ENCODE measurements at places on chromosomes 7 and 10. TPM values are rescaled to one million over a fixed set of nuclear protein-coding genes. Genes with fewer than 3 reads are reported as not detected.

GNAT3 gene
- not detected for total RNA-seq

ITPRID1 gene
- total RNA-seq: 0.52 TPM

SLC16A12 gene
- total RNA-seq: 1.6 TPM

SPOCK2 gene
- total RNA-seq: 2.6 TPM

NCF1 gene
- 1.6 TPM for total RNA-seq

MYO1G gene
- total RNA-seq: 1.6 TPM

EPHB4 gene
- total RNA-seq: 72.5 TPM

ERVW-1 gene
- total RNA-seq: not detected

MICALL2 gene
- total RNA-seq: 3.1 TPM

FBXL13 gene
- 3.7 TPM for total RNA-seq

SLC18A3 gene
- total RNA-seq: not detected

STEAP1 gene
- total RNA-seq: 5.7 TPM

SLC26A5 gene
- not detected for total RNA-seq

USP54 gene
- 20.4 TPM for total RNA-seq

CALML5 gene
- not detected for total RNA-seq

MCM10 gene
- 4.2 TPM for total RNA-seq

GIMAP4 gene
- 25.6 TPM for total RNA-seq

GCK gene
- total RNA-seq: 2.1 TPM

VPS37D gene
- 3.1 TPM for total RNA-seq

VSTM4 gene
- 40.7 TPM for total RNA-seq

OR2A7 gene
- total RNA-seq: not detected

PPIF gene
- total RNA-seq: 9.9 TPM

AS3MT gene
- total RNA-seq: 6.8 TPM

GTPBP4 gene
- total RNA-seq: 14.1 TPM

GIMAP2 gene
- 9.4 TPM for total RNA-seq

ZNF727 gene
- under 0.01 TPM for total RNA-seq

PLXDC2 gene
- 23.0 TPM for total RNA-seq

HSPA12A gene
- 8.4 TPM for total RNA-seq

ELOVL3 gene
- total RNA-seq: not detected

GPR26 gene
- not detected for total RNA-seq

C7orf33 gene
- not detected for total RNA-seq

C10orf143 gene
- not detected for total RNA-seq

CFAP69 gene
- total RNA-seq: 2.6 TPM

SLIT1 gene
- total RNA-seq: under 0.01 TPM

All from skeletal muscle tissue (tissue), 5 donors.